Stimulated activated naive CD4-positive, alpha-beta T cell treated with Interleukin-2 at 50 U/mL for 16 hours (primary cell): ENCODE measurements at places on chromosomes 16 and 17.

GRCh38 chr16:23679274-23679985, 741 bp downstream of the PLK1 start:
- DNase-seq = no peak

DNA sequence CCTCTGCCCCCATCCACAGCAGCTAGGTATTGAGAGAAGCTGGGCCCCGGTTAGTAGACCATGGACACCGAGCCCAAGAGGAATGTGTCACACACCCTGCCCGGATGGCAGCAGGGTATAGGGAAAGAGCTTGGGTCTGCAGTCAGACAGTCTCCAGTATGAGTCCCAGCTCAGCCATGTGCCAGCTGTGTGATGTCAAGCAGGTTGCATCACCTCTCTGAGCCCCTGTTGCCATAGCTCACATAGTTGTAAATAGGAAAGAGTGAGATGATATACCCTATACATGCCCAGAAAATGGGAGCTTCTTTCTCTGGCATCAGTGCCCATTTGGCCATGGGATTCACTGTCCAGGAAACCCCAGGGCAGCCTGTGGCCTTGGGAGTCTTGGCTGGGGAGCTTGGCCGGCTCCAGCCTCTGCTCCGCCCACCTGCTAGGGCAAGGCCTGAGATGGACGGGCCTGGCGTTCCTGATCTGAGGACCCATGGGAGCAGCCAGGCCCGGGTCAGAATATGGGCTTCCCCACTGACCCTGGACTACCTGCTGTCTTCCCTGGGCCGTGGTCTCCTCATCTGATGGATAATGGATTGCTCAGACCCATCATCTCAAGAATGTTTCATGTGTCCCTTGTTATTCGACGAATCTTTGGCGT, 13.2 kb downstream of the CD300LG start:
- no peak for DNase-seq

DNA sequence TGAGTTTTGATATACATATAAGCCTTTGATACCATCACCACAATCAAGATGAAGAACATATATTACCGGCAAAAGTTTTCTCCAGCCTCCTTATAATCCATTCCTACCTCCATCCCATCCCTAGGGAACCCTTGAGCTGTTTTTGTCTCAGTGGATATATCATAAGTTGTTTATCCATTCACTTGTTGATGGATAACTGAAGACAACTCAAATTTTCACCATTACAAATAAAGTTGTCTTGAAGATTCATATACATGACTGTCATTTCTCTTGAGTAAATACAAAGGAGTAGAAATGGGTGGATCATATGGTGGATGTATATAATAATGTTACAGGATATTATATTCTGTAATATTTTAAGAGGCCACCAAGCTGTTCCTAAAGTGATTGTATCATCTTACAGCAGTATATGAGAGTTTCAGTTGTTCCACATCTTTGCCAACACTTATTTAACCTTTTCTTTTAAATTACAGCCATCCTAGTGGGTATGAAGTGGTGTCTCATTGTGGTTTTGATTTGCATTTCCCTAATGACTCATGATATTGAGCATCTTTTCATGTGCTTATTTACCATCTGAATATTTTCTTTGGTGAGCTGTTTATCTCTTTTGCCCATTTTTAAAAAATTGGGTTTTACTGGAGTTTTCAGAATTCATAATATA, 17.4 kb downstream of the NF1 start:
- DNase-seq = no peak

GRCh38 chr16:2154533-2155090, 970 bp upstream of the TRAF7 start:
- DNase-seq = peak; percentile 22

GRCh38 chr17:9557857-9558256, 17.8 kb downstream of the STX8 start:
- DNase-seq = no peak

GRCh38 chr16:617855-618254, 12.9 kb upstream of the WFIKKN1 start:
- no peak for DNase-seq

DNA sequence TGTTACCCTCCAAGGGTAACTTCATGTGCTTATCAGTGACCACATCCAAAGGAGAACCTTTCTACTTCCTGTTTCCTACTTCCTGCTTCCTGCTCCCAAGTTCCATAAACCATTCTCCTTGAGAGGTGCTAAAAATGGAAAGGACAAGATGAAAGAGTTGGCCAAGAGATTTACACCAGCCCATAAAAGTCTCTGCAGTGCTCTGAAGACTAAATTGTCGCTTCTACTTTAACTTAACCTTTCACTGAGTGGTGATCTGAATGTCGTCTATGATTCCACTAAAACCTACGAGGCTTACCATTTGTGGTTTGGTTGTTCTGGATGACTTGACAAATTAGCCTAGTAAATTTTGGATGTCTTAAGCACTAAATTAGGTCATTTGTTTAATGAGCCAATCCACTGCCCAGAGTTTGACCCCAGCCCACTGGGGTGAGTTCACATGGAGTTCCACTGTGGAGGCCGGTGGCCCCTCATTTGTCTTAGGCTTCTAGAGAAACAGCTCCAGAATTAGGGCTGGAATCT, 333.1 kb downstream of the FOXL1 start:
- no peak for DNase-seq

- no peak for DNase-seq
Measured at GRCh38 chr17:67605256-67605912, 112.4 kb upstream of the NOL11 start.

GRCh38 chr17:34365340-34365739, 2.3 kb upstream of the CCL1 start:
- no peak for DNase-seq

- DNase-seq = no peak
Measured at GRCh38 chr16:72256398-72257066, 84.6 kb upstream of the PMFBP1 start.
